ENCODE measurements at places on chromosomes 7 and 10. TPM values are rescaled to one million over a fixed set of nuclear protein-coding genes. Genes with fewer than 3 reads are reported as not detected.

The GIMAP1 gene
- total RNA-seq: not detected

The AS3MT gene
- 2.3 TPM for total RNA-seq

The ADAMTS14 gene
- 0.97 TPM for total RNA-seq

The RGR gene
- total RNA-seq: not detected

Measured in GM23248 (cell line).